ENCODE measurements at places on chromosomes 6 and 20.

DNA sequence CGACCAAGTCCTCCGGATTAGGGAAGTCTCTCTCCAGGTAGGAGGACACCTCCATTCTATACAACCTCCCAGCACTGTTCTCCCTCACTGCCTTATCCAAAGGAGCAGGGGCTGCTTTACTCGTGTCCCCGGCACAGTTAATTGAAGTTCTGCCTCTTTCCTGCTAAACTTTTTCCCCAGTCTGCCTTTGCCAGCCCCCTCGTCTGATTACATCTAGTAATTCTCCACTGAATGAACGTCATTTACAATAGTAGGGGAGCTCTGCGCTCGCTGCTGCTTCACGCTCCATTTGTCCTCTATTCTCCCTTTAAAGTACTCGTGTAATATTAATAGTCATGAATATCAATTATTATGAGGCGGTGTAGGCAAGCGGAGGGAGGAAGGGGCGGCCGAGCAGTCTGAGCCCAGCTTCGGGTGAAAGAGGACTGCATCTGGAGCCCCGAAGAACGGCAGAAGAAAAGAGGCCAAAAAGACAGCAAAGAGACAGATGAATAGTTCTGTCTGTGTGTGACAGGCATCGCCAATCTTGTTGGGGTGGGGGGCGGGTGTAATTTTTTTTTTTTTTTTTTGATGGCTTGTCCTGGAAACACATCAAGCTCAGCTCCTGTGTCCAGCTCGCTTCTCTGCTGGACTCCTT, 2.9 kb downstream of the TFAP2B start:
- no peak overlapping the region for H3K27ac ChIP-seq
- peaks cover 78% of the 10 kb centered on the region for H3K27me3 ChIP-seq
- no peak overlapping the region for H3K4me3 ChIP-seq

GRCh38 chr6:7617801-7618764, 28.1 kb downstream of the SNRNP48 start:
- no peak overlapping the region for H3K4me3 ChIP-seq
- no peaks in the 10 kb centered on the region for H3K36me3 ChIP-seq
- H3K27ac ChIP-seq = no peak overlapping the region
- no peaks in the 10 kb centered on the region for H3K27me3 ChIP-seq

DNA sequence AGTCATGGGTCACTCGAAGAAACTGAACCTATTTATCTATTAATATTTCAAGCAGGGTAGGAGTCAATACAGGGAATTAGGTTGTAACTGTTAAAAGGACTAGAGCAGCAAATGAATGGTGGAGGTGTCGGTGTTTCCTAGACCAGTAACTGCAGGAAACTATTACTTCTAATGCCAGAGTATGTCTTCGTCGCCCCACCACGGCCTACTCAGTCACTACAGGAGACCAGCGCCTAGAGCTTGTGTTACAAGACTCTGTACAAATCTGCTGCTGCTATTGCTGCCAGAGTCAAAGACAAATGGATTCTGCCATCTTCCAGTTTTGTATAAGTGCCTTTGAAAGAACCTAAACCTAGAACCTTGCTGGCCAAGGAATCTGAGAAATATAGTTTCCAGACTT, 343.9 kb downstream of the SOX4 start:
- no peaks in the 10 kb centered on the region for H3K36me3 ChIP-seq
- H3K4me3 ChIP-seq = no peak overlapping the region

DNA sequence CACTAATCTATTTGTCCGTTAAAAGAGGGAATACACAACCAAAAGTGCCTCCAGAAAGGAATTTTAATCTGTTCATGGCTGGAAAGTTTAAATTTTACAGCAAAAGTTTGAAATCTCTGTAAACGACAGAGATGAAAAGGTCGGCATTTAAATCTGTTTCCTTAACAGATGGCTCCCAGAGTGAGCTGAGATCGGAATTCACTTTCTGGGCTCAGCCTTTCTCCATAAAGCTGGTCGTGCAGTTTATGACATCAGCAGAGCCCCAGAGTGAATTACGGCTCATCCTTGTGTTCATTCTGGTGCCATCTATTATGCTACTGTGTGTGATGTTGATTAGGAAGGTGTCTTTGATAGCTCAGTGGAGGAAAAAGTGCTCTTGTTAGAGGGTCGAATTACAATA, 117.6 kb upstream of the ZFP64 start:
- no peak overlapping the region for H3K27ac ChIP-seq
- H3K4me3 ChIP-seq = no peak overlapping the region
- H3K36me3 ChIP-seq = no peaks in the 10 kb centered on the region
- peaks cover 5% of the 10 kb centered on the region for H3K4me1 ChIP-seq
- DNase-seq = no peak

- DNase-seq = peak; percentile 80
- peaks cover 15% of the 10 kb centered on the region for H3K4me1 ChIP-seq
- H3K27me3 ChIP-seq = no peaks in the 10 kb centered on the region
- no peaks in the 10 kb centered on the region for H3K36me3 ChIP-seq
- H3K27ac ChIP-seq = peak overlapping the region; percentile 16
- no peak overlapping the region for H3K4me3 ChIP-seq
Measured at GRCh38 chr6:4358414-4359107, 223.2 kb upstream of the ECI2 start.

DNA sequence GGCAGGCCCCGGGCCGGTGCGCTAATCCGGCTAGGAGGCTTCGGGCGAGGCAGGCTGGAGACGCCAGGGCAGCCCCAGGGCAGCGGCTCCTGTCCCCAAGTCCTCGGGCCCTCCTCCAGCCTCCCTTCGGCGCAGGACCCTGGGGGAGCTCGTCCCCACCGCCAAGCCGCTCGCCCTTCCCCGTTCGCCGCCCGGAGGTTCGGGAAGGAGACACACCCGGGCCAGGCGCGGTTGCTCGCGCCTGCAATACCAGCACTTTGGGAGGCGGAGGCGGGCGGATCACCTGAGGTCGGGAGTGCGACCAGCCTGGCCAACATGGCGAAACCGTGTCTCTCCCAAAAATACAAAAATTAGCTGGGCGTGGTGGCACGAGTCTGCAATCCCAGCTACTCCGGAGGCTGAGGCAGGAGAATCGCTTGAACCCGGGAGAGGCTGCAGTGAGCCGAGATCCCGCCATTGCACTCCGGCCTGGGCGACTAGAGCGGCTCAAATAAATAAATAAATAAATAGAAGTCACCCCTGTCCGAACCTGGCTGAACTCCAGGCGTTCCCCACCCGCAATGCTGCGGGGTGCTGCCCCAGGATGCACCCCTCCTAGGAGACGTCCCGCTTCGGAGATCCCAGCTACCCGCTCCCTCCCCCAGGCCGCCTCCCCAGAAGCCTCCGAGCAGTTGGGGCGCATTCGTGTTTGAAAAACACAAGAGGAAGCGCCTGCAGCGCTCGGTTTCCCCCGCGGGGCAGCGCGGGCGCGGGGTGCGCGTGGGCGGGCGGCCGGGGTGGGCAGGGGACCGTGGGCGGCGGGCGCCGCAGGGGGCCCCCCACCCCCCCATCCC, 27.5 kb downstream of the SERPINB9 start:
- H3K27ac ChIP-seq = peak overlapping the region; percentile 89
- H3K36me3 ChIP-seq = no peaks in the 10 kb centered on the region
- H3K27me3 ChIP-seq = peaks cover 8% of the 10 kb centered on the region
- H3K4me1 ChIP-seq = peaks cover 33% of the 10 kb centered on the region
- peak; percentile 42 for DNase-seq

GRCh38 chr20:63145156-63145555, 70.8 kb downstream of the YTHDF1 start:
- peaks cover 10% of the 10 kb centered on the region for H3K27me3 ChIP-seq
- H3K36me3 ChIP-seq = no peaks in the 10 kb centered on the region
- peaks cover 7% of the 10 kb centered on the region for H3K4me1 ChIP-seq
- no peak overlapping the region for H3K27ac ChIP-seq

GRCh38 chr20:40863355-40863919, 165.2 kb upstream of the TOP1 start:
- H3K36me3 ChIP-seq = no peaks in the 10 kb centered on the region
- peaks cover 8% of the 10 kb centered on the region for H3K27me3 ChIP-seq
- H3K4me3 ChIP-seq = no peak overlapping the region
- no peak overlapping the region for H3K27ac ChIP-seq
- peaks cover 22% of the 10 kb centered on the region for H3K4me1 ChIP-seq
- DNase-seq = no peak

DNA sequence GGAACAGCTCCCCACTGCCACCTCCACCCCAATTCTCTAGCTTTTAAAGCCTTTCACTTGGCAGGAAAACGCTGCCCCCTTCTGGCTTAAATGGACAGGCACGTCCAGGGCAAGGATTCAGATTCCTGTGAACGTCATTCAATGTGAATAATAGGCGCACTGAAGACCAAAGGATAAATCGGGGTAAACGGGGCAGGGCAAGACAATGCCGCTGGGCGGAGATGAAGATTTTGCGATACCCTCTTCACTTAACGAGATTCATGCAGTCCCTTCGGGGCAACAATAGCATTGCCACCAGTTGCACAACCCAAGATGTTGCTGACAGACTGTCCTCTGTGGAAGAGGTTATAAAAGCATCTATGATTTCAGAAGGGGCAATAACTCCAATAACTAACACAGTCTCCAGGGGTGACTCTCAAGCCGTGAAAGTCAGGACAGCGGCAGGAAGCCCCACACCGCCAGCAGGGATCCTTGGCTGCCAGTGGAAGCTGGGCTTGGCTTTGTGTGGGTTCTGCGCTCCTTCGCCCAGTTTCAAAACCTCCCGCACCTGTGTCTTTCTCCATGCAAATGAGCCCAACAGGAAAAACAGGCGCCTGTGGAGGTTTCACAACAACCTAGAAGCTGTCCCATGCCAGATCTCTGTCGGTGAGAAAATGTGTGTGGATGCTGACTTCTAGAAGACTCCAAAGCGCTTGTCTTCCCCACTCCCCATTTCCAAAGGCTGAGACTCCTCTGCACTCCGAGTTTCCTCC, 291.8 kb downstream of the BMP7 start:
- no peaks in the 10 kb centered on the region for H3K36me3 ChIP-seq
- peak; percentile 33 for DNase-seq
- H3K4me3 ChIP-seq = no peak overlapping the region
- H3K4me1 ChIP-seq = no peaks in the 10 kb centered on the region
- H3K27me3 ChIP-seq = peaks cover 50% of the 10 kb centered on the region
- no peak overlapping the region for H3K27ac ChIP-seq

GRCh38 chr6:53770780-53771249, 24.0 kb upstream of the LRRC1 start:
- H3K4me3 ChIP-seq = no peak overlapping the region
- H3K27me3 ChIP-seq = no peaks in the 10 kb centered on the region
- H3K27ac ChIP-seq = no peak overlapping the region
- no peak for DNase-seq
- H3K36me3 ChIP-seq = no peaks in the 10 kb centered on the region

DNA sequence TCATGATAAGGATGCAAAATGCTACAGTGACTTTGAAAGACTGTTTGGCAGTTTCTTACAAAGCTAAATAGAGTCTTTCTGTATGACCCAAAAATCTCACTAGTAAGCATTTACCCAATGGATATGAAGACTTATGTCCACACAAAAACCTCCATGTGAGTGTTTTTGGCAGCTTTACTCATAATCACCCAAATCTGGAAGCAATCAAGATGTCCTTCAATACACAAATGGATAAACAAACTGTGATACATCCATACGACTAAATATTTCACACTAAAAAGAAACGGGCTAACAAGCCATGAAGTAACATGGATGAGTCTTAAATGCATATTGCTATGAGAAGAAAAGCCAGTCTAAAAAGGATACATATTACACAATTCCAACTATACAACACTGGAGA, 117.2 kb downstream of the PDE10A start:
- H3K36me3 ChIP-seq = no peaks in the 10 kb centered on the region
- no peaks in the 10 kb centered on the region for H3K4me1 ChIP-seq
- H3K4me3 ChIP-seq = no peak overlapping the region
- H3K27me3 ChIP-seq = no peaks in the 10 kb centered on the region
- DNase-seq = peak; percentile 85

DNA sequence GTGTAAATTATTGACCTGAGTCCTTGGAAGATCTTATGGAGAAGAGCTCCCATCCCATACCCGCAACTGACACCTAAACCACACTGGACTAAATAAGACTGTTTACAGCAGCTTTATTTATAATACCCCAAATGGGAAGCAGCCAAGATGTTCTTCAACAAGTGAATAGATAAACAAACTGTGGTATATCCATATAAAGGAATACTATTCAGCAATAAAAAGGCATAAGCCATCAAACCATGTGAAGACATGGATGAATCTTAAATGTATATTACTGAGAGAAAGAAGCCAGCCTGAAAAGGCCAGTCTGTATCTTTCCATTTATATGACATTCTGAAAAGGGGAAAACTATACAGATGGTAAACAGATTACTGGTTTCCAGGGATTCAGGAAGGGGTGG, 212.7 kb downstream of the TPBG start:
- no peaks in the 10 kb centered on the region for H3K36me3 ChIP-seq
- no peak overlapping the region for H3K27ac ChIP-seq
- H3K27me3 ChIP-seq = no peaks in the 10 kb centered on the region
- H3K4me1 ChIP-seq = peaks cover 2% of the 10 kb centered on the region

GRCh38 chr6:13668291-13668928, 43.2 kb downstream of the RANBP9 start:
- no peaks in the 10 kb centered on the region for H3K36me3 ChIP-seq
- no peak overlapping the region for H3K27ac ChIP-seq
- DNase-seq = no peak
- H3K4me3 ChIP-seq = no peak overlapping the region
- no peaks in the 10 kb centered on the region for H3K4me1 ChIP-seq

DNA sequence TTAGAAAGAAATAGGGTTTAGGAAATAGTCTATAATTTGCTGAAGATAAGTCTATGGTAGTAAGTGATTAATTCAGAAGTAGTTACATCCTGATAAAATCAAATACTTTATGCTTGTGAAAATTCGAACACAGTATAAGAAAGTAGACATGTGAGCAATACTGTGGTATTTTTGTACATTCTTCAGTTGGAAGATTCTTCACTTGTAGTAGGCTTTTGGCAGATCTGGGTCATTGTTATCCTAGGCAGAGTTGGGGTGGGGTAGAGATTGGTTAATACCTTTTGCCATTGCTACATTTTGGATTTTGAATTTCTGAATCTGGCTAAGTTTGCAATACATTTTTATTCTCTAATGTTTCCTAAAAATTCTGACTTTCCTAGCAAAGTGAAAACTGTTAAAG, 197.5 kb downstream of the BCKDHB start:
- no peak for DNase-seq
- no peaks in the 10 kb centered on the region for H3K36me3 ChIP-seq

DNA sequence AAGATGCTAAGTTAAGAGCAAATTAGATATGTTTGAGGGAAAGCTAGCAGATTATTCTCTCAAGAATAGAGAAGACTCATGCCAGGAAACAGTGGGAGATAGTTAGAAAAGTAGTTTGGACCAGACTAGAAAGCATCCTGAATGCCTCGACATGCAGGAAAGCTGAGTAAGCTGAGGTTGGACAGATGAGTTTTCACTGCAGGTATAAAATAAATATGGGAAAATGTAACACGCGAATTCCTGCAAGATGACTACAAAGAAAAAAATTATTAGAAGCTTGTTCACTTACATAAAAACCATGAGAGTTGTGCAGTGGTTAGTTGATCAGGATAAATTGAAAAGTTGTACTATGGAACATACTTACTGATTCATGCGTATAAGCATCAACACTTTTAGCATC, 484.2 kb upstream of the MANEA start:
- no peaks in the 10 kb centered on the region for H3K4me1 ChIP-seq
- DNase-seq = no peak
- no peak overlapping the region for H3K4me3 ChIP-seq
- no peak overlapping the region for H3K27ac ChIP-seq

All from muscle of leg (tissue), 16 donors.